Neural crest cell (in vitro differentiated cells): ENCODE measurements at places on chromosomes 6 and 20. TPM values are rescaled to one million over a fixed set of nuclear protein-coding genes. Genes with fewer than 3 reads are reported as not detected.

The VWA7 gene
- total RNA-seq = 2.0 and 2.7 TPM in 2 replicates

The C20orf141 gene
- not detected in 2 replicates for total RNA-seq

- DNase-seq = no peak
Observed at GRCh38 chr6:163720005-163720404, 305.5 kb downstream of the QKI start.

- no peak for DNase-seq
Observed at GRCh38 chr6:132893772-132894490, 79.6 kb downstream of the RPS12 start.

DNA sequence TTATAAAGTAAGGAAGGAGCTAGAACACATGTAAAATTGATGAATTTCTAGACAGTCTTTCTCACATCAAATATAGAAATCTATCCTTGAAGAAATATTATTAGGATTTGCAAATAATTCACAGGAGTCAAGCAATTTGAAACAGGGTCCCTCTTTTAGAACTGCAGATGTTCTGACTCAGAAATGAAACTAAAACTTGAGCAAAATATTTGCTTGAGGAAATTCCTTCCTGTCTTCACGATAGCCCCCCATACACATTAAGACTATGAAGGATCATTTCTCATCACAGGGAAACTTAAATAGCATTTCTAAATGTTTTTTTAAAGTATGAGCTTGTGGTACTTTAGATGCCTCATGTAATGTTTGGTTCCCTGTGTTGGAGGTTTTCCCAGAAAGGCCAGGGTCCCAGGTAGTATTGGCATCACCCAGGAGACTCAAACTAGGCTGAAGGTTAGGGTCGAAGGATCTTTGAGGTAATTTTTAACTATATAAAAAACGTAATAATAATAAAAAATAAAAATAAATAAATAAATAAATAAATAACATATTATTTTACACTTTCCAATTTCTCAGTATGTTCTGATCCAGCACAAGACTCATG lies 144.0 kb upstream of the TBX18 start:
- DNase-seq = no peak

DNA sequence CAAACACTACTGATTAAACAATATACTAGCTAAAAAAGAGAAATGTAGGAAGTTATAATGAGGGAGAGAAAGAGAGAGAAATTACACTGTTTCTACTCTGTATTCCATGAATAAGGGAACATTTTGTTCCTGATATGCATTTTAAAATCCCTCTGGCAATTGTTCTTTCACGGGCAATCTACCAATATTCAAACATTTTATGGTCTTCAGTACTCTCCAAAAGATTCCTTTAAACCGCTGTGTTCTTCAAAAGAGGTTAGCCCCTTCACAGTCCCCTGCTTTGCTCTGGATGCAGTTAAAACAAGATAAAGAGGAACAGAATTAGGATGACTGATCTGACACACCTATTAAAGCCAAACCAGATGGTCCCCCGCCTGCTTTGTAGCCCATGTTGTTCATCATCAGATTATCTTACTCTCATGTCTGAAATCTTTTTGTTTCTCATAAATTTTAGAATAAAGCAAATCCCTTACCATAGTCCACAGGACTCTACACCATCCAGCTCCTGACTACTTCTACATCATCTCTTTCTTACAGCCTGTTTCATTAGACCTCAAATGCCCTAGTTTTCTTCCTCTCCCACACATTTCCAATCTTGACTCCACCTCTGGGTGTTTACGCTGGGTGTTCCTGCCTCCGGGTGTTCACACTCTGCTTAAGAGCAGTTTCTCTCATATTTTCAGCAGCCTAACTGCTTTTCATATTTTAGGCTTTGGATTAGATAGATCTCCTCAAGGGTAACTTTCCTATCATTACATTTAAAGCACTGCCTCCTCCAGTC lies 399.7 kb downstream of the COL12A1 start:
- DNase-seq = no peak

DNA sequence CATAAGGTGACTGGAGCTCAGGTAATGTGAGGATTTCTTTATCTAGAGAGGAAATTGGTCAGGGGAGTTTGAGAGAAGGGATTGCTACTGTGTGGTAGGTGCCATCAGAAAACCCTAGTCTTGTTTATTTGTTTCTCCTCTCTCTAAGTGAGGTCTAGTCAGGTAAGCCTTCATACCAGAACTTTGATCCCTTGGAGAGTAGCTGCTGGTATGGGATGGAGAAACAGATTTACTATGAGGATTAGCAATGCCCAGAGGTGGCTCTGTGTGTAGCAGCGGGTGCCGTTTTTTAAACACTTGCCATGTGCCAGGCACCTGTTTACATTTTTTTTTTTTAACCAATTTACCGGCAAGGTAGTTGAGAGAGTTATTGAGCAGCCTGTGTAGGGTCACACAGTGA lies 19.5 kb downstream of the CMTR1 start:
- DNase-seq = no peak

- no peak for DNase-seq
Observed at GRCh38 chr6:150865043-150865405, 478 bp upstream of the MTHFD1L start.
